ENCODE measurements at places on chromosomes 11 and 22.

GRCh38 chr22:25540908-25541660 lies 23.4 kb upstream of the GRK3 start:
- DNase-seq = no peak

- DNase-seq = no peak
Observed at GRCh38 chr11:121508449-121508848, 55.7 kb upstream of the SORL1-AS1 start.

- DNase-seq = no peak
Observed at GRCh38 chr11:57263351-57263750, 26.3 kb upstream of the APLNR start.

- no peak for DNase-seq
Observed at GRCh38 chr11:33445761-33446161, 188.6 kb downstream of the HIPK3 start.

DNA sequence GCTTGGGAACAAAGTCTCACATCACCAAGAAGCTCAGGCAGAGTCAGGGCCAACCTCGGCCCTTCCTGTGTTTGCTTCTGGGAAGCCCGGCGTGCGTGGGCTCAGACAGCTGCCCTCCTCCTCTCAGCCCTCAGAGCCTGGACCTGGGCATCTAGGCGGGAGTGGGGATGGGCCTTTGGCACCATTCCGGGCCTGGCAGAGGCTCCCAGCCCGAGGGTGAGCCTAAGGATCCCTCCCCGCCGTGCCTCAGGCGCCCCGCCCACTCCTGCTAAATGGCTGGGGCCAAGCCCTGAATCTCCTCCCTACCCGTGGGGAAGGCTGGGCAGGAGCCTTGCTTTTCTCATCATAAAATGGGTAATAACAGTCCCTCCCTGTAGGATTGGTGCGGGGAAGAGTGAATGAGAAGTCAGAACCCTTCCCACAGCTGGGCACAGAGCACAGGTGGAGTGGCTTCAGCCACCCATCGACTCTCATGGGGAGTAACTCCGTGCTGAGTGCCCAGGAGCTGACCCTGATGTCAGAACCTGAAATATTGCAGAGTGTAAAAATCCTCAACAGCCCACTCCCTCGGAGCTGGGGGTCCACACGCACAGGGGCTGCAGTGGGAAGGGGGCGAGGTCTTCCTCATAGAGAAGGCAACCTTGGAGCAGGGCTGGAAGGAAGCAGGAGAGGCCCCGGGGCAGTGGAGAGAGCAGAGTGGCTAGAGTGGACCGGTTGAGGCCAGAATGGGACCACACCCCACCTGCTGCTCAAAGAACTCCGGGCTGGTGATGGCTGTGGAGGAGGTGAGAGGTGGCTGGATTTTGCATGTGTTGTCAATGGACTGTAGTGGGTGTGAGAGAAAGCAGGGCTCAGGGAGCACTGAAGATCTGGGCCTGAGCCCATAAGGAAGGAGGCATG lies 18.8 kb upstream of the CDKN1C start:
- DNase-seq = no peak

DNA sequence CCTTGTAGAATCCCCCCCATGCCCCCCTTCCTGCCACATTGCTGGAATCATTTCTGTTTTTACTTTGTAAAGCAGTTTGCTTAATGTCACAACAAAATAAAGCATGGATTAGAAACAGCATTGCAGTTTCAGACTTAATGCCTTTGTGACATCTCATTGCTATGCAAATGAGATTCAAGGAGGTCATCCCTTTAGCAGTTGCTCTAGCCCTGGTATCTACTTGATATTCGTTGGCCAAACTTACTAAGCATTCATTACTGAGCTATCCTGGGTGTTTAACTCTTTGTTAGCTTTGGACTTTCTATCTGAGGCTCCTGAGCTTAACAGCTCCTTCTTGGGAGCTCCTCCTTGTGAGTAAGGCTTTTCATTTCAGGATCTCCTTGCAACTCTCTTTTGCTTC lies 16.3 kb downstream of the FAT3 start:
- DNase-seq = no peak

DNA sequence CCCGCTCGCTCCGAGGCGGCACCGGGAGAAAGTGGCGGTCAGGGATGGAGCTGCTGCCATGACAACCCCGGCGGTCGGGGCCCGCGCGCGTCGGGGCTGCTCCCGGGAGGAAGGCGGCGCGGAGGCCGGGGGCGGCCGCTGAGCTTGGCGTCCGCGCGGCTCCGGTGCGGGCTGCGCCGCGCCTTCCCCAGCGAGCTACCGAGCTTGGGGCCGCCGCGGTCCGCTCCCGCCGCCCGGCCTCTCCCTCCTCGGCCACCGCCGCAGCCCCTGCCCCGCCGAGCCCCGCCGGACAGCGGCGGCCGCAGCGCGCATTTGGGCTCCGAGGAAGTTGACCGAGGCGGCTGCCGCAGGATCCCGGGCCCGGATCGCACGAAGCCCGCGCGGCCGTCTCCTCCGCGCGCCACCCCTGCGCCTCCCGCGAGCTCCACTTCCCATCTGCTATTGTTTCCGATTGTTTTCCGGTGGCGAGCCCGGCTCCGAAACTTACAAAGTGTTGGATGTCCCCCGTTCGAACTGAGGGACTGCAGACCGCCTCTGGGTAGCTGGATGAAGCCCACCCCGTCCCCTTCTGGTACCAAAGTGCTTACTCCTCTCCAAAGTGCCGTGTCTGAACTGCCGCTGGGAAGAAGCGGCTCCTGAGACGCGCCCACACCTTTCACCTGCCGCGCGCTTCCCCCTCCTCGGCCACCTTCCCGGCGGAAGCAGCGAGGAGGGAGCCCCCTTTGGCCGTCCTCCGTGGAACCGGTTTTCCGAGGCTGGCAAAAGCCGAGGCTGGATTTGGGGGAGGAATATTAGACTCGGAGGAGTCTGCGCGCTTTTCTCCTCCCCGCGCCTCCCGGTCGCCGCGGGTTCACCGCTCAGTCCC lies 540.3 kb downstream of the NTM start:
- no peak for DNase-seq

- no peak for DNase-seq
Observed at GRCh38 chr22:29382580-29383302, 5.6 kb downstream of the AP1B1 start.

- DNase-seq = no peak
Observed at GRCh38 chr11:113137713-113138529, 176.5 kb upstream of the TTC12 start.

DNA sequence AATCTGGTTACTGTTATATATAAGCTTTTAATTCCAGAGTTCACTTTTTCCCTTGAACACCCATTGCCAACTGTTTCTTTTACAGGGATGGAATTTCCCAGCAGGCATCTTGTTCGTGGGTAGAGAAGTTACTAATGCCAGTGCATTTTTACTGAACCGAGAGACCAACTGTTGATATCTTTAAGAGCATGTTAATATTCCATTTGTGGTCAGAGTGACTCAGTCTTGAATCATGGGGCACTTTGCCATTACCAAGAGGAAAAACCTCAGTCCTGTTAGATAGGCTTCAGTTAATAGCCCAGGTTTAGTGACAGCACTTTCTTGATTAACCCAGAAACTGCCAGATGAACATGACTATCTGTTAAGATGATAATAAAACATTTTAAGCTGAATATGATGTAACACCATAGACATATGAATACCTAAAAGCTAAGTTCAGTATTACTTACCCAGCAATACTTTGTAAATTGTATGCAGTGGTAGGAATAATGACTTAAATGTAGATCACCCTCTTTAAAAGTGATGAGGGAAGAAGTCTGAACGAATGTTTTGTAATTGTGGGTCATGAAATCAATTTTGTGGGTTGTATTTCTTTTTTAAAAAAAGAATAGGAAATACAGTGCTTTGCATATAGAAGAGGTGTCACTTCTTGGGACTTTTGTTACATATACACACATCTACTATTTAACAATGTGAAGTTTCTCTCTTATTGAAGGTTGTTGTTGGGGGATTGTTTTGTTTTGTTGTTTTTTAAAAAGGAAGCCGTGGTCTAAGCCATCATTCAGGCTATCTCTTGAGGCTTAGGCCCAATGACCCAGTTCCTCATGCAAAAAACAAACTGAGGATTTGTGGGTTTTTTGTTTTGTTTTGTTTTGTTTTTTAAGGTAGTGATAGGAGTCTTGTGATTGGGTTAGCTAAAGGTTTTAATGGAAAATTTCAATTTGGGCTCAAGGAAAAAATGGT lies 79.2 kb upstream of the GRIK4 start:
- no peak for DNase-seq

GRCh38 chr11:44570411-44571155 lies 5.1 kb downstream of the CD82 start:
- no peak for DNase-seq

GRCh38 chr22:50432131-50432876 lies 42.5 kb downstream of the SBF1 start:
- no peak for DNase-seq

GRCh38 chr11:84212468-84213390 lies 926.6 kb upstream of the CCDC90B start:
- no peak for DNase-seq

DNA sequence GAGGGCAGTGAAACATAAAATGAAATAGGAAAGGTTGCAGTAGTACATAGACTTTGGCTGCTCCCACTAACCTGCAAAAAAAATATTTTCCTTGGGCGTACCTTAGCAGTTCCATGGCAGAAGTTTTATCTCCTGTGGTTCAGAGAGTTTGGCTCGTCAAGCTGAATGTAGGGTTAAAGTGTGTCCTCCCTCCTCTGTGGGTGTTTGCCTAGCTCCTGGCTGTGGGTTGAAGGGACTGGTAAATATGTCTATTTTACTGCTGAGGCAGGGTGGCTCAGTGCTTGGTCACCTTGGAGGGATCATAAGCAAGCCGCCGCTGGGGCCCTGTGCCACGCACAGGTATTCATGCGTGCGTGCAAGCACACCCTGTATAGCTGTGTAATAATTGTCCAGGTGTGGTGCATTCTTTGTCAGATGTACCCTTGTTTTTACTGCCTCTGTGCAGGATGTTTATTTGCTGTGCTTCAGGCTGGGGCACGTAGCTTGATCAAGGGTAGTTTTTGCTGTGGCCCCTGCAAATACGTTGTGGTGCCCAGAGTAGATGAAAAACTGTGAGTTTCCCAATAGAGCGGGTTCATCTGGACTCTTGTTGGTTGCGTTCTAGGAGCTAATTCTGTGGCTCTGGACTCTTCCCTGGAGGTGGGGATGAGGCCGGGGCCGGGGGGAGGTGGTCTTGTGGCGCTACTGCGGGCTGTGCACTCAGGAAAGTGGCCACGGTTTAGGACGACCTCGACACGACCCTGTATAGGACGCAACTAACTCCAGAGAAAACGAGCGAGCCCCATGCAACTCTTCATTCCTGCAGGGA lies 732 bp upstream of the SORL1 start:
- peak; percentile 10 for DNase-seq

DNA sequence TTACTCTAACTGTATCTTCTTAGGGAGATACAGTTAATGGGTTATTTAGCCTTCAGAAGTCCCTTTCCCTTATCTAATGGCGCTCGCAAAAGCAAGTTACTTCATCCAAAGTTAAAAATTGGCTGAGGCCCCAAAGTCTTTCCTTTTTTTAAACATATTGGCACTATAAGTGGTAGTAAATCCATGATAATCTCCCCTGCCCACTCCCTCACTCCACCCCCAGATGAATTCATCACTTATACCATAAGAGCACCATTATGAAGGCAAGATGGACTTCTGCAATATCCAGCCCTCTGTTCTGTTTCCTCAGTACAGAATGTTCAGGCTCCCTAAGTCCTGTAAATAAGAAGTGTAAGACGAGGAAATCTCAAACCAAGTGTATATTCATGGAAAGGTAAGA lies 37.7 kb downstream of the CHKA start:
- no peak for DNase-seq

GRCh38 chr11:7490535-7490934 lies 5.2 kb downstream of the OLFML1 start:
- no peak for DNase-seq

- no peak for DNase-seq
Observed at GRCh38 chr11:93740031-93740729, 1.1 kb downstream of the TAF1D start.

DNA sequence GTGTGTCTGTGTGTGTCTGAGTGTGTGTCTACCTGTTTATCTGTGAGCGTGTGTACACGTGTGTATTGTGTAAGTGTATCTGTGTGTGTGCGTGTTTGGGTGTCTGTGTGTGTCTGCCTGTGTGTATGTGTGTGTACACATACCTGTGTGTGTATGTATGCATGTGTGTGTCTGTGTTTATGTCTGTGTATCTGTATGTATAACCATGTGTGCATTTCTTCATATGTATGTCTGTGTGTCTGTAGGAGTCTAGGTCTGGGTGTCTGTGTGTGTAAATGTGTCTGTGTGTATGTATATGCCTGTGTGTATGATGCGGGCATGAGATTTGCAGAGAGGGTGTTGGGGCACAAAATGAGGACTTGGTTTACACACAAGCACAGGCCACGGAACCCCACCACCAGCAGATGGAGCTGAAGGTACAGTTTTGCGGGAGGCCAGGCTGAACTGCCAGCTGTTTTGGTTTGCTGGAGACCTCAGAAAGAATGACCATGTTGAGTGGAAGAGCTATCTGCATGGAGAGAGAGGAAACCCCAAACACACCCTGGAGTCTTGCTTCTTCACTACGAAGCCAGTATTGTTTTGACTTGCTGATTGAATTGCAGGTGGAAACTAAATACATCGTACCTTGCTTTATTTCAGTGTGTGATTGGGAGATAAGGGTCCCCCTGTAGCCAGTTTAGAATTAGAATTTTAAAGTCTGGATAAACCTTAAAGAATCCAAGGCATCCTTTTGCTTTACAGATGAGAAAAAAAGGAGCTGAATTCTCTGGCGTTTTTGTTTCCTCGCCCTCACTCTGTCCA lies 497.2 kb downstream of the NTM start:
- no peak for DNase-seq
